ENCODE measurements at places on chromosomes 2 and 18.

- DNase-seq, result peak; percentile 51
These were observed 16.6 kb upstream of the TTL start for GRCh38 chr2:112465382-112465781.

DNA sequence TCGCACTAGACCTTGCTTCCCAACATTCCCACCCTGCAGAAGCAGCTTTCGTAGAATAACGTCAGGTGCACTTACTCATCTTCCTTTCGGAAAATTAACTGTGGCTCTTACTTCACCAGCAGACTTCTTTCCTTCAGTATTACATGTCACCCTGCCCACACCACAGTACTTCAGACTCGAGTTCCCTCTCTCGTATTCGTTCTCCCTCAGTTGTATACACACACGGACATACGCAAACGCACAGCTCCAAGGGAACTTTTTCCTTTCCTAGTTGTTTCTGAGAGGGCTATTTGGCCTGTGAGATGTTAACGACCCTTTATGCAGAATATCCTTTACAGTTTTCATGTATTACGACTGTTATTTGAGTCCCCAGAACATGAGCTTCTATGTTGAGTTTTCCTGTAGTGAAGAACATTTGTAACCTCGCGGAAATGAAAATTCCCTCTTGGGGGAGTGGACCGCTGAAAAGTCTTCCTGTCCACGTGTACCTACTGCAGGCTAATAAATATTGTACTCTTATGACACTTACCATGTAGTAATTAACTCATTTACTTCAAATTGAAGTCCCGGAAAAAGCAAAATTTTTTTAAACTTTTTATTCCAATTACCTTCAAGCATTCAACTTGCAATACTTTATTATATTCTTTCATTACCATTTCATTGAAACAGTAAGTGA, 908 bp downstream of the ERLEC1 start:
- DNase-seq, result peak; percentile 49

DNA sequence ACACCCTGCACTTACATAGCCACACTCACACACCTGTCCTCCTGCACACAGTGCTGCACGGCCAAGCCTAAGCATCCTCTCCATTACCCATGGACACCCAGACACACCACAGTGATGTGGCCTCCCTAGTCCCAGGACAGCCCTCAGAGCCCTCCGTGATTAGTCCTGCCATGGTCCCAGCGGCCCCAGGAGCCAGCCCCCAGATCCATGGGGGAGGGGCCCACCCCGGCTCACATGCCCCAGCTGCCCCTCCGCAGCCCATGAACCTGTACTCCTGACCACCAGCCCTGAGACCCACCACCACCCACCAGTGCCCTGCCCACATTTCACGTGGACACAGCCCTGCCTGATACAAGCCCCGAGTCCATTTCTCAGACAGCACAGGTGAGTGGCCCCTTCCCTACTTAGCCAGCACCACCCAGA, 8.1 kb upstream of the DUSP2 start:
- no peak for DNase-seq

DNA sequence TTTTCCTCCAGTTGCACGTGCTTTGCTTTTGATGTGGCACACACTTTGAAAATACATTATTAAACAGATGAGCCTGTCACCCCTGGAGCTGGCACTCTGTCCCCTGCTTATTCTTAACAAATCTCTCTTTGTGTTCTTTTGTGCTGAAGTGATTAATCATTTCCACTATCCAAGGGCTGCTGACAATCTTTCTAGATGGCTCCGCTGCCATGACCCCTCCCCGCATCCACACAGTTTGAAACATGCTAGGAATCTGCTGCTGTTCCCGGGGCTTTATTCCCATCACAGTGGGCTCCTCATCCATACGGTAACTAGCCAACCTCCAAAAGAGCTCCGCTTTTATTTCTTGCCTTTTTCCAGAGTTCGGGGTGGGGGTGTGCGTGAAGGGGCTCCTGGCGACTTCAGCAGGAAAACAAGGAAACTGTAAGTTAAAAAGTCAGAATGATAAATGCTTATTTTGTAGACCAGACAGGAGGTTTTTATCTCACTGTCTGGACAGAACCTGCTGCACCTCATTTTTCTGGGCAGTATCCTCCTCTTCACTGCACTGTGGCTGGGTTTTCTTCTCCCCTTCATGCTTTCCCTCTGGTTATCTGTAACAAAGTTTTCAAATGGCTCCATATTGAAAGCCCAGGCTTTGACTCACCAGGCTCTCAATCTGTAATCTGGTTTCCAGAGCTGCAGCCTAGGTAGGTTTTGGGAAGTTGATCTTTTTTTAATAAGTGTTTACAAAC, 319.7 kb downstream of the AFF3 start:
- no peak for DNase-seq

DNA sequence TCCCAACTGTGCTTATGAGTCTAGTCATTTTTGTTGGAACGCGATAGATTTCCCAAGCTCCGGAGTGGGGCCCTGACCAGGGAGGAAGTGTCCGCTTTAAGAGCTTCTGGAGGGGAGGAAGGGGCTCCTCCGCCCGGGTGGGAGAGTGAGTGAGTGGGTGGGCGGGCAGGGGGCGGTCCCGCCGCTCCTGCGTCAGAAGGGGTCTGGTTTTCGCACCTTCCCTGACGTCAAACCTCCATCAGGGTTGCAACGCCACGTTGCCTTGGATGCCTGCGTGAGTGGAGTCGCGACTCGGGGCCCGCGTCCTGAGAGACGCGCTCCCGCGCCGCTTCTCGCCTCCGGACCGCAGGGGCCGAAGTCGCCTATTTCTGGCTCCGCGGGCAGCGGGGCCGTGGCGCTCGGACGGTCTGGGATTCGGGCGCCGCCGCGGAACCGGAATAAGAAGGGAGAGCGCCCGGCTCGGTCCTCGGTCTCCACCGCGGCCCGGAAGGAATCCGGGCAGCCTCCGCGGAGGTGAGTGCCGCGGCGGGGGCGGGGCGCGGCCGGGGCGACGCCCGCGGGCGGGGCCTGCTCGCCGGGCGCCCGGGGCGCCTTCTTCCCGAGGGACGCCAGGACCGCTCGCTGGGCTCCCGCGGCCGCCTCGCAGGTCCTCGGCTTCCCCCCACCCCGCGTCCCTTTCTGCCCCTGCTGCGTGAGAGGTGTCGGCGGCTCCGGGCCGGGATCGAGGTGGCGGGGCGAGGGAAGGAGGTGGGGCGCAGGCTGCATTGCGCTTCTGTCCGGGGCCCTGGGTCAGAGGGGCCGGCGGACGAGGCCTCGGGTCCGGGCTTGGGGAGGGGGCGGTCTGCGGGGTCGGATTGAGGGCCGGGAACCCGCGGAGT, at the start of gene ZDBF2:
TSS of gene ZDBF2 (plus strand) at position 230 of the 878 bp plus-strand sequence. CDS start 7,187 bp downstream, outside the sequence.
- DNase-seq, result peak; percentile 37

DNA sequence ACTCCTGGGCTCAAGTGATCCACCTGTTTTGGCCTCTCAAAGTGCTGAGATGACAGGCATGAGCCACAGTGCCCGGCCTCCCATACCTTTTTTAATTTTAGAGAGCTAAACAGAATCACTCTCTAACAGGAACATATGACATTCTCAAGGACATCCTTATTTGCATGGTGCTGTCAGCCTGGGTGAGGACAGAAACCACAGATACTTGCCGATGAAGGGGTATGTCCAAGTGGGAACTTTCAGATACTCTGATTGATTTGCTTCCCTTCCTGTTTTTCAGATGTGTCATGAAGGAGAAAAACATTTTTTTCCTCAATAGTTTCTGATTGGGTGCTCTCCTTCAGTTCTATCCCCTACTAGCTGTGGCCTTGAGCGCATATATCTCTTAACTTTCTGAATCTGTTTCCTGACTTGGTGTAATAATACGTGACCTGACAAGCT, 49.6 kb downstream of the MYO3B start:
- DNase-seq, result no peak

DNA sequence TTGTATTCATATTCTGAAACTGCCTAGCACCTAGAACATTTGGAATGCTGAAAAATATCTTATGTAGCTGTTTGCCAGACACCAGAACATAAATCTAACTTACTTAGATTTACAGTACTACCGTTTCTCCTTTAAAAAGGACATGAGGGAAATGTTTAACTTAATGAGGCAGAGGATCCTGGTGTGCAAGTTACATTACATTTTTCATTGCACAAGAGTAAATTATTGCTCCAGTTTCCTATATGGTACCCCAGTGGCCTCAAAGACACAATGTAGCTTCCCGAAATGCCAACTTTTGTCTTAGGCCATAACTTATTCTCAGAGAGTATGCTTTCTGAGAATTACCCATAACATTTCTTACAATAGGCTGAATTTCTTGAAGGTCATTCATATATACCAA, 105.5 kb upstream of the DTNA start:
- peak; percentile 25 for DNase-seq

DNA sequence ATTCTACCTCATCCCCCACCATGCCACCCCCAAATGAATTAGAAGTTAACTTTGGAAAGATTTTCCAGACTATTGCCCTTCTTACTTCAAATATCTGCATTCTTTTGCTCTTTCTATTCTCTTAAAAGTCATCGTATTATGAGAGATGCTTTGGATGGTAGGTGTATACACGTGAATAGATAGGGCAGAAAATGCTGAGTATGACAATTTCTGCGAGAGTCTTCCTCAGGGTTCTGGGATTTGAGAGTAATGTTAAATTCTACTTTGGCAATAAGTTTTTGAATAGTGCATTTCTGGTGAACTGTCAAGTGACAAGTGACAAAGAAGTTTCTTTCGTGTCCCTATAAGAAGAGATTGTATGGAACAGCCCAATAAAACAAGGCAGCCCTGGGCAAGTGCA, 137.6 kb upstream of the DSEL start:
- no peak for DNase-seq

DNA sequence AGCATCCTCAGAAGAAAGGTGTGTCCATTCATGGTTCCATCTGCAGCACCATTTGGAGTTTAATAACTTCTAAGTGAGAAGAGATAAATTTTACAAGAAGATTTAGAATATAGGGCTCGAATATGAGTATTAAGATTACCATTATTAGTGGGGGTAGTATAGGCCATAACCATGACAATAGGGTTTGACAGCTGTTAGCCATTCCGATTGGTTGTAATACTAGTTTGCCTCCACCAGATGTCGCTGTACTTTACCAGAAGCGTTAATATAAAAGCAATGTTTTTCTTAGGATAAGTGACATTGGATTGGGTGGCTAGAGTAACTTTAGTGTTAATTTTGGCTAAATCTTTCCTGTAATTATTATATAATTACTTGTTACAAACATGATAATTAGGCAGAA, 107.5 kb upstream of the SRD5A2 start:
- DNase-seq, result peak; percentile 45

GRCh38 chr2:3105814-3106569, 271.6 kb downstream of the EIPR1 start:
- no peak for DNase-seq

- no peak for DNase-seq
These were observed 36.5 kb upstream of the HPCAL1 start for GRCh38 chr2:10266133-10266620.

GRCh38 chr2:111239107-111239506, 118.4 kb downstream of the BCL2L11 start:
- DNase-seq, result no peak

GRCh38 chr2:177726931-177727348, 334.4 kb downstream of the AGPS start:
- DNase-seq, result no peak

DNA sequence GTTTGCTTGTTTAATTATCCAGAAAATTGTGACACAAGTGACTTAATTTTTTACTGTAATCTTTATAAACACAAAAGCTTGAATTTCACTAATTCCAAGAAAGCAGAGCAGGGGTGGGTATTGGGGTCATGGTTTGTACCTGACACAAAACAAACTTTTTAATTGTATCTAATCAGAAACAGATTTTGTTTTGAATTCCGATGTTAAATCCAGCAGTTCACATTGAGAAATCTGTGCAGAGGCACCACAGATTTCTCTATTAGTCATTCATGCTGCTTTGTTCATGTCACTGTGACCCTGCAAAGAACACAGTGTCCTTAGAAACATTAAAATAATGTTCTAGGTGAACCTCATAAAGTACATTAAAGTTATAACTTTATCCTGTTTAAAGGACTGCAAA, 443.4 kb downstream of the NYAP2 start:
- DNase-seq, result no peak

- DNase-seq, result peak; percentile 19
These were observed 205.0 kb downstream of the UBE2E3 start for GRCh38 chr2:181185421-181185820.

GRCh38 chr2:184444217-184444616, 154.1 kb upstream of the ZNF804A start:
- DNase-seq, result no peak

GRCh38 chr2:54471221-54471711, 15.1 kb downstream of the SPTBN1 start:
- no peak for DNase-seq

DNA sequence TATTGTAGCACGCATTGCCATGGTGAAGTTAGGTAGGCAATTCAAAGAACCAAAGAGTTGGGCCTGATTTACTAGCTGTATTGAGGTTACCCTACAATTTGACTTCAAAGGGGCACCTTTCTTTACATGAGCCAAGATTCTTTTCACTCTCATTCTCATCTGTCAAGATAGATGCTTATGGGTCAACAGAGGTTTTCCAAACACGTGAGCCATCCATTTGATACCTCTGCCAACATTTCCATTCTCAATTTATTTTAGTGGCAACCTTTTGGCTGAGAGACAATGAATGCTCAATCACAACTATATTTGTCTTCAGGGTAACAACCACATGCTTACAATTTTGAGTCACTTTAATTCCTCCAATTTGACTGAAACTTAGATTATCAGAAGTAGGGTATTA, 370.6 kb upstream of the CDH20 start:
- no peak for DNase-seq

GRCh38 chr2:42359965-42360483, 993 bp downstream of the COX7A2L start:
- peak; percentile 83 for DNase-seq

DNA sequence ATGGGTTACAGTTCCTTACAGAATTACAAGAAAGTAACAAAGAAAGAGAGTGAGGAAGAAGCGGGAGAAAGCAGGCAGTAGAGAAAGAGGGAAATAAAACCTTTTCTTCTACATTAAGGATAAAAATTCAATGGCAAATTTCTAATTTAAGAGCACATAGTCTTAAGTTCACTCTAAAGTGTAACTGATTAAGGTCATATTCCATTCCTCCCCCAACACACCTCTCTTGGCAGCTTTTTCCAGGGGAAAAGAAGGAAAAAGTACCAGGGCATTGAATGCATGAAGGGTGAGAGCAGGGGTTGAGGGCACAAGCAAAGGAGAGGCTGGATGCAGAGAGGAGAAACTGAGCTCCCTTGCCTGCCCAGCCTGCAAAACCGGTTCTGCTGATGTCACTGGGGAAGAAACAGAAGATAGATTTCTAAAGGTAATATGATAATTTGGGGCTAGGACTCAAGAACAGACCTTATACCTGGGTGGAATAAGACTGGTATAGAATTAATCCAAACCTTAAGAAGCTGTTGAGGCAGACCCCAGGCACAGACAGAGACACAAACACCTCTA, 4.6 kb downstream of the ACMSD start:
- DNase-seq, result no peak

Measured in hematopoietic multipotent progenitor cell treated with erythropoietin and hydrocortisone succinate and interleukin-3 and kit ligand, for 4 days (in vitro differentiated cells).